Epithelial cell of esophagus (primary cell): ENCODE measurements at places on chromosomes 6 and 20.
A peak's percentile ranks its signal among the peaks of the same experiment; 100 is the strongest.

DNA sequence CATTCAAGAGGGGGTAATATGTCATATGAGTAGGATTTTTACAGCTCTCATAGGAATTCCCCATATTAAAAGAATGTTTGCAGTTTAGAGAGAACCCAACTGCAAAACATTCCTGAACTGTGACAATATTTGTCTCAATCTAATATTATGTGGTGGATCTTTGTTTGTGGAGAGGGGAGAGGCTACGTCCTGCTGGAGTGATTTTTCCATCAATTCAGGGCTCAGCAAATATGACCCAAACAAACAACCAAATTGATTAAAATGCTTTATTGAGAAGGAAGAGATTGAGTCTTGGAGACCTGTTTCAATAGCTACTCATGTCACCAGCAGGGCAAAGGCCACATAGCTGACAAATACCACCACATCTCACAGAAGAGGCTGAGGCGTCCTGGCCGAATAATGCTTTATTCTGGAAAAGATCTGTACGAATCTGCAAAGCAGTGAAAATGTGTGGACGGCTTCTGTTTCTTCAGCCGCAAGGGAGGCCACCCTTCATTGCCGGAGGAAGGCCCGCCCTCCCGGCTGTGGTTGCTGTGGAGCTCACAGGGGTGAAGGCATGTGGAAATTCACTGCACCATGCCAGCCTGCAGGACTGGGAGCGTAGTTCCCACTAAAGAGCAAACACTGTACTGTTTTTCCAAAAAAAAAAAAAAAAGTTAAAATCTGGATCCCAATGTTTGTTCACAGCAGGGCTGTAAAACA is 89.7 kb upstream of the QKI start:
- no peak for DNase-seq

DNA sequence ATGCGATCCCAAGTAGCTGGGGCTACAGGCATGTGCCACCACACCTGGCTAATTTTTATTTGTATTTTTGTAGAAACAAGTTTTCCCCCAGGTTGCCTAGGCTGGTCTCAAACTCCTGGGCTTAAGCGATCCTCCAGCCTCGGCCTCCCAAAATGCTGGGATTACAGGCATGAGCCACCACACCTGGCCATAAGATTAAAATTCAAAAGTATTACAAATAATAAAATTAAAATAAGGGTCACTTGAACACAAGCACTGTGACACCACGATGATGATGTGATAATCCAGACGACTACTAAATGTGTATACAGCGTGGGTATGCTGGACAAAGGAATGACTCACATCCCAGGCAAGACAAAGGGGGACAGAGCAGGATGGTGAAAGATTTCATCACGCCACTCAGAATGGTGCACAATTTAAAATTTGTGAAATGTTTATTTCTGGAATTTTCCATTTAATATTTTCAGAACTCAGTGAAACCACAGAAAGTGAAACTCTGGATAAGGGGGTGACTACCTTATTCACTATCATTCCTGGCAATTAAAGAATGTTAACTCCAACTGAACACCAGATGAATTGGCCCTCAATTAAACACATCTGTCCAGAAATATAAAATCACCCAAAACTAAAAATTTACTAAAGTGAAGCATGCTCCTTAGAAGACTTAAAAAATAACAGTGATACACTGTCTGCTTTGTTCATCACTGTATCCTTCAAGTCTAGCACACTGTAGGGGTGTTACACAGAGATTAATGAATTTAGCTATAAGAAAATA is 13.1 kb downstream of the B4GALT5 start:
- peak; percentile 80 for DNase-seq

- DNase-seq: no peak
These were observed 4.0 kb upstream of the ZNF217 start for GRCh38 chr20:53597521-53598120.

DNA sequence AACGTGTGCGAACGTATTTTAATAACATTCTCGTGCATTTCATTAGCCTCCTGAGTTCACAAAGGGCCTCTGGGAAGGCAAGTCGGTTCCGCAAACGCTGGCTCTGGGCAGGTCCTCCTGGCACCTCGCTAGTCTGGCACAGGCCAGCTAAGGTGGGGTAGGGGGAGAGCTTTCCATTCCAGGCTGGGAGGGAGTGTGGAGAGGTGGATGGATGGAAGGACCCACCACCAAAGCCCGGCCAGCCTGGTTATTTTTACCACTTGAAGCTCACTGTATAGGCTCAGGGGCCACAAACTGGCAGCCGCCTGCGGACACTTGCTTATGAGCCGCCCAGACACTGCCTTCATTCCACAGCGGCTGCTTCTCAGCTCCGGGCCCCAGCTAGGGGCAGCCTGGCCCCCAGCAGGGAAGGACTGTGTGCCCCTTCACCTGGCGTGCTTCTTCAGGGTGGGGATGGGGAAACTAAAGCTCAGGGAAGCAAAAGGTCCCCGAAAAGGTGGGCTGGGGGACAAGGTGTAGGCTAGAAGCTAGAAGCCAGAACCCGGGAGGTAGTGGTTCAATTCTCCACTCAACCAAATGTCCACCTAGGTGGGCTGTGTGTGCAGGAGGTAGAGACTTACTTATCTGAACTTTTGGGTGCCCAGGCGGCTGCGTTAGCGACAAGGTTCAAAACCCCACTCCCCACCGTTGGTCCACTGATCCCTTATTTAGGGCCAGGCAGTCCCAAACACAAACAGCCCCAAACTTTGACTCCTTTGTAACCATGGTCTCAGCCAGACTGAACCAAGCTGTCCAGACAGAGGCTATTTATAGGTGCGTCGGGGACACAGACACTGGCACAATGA is 1.7 kb downstream of the PMEPA1 start:
- DNase-seq: peak; percentile 39

- DNase-seq: no peak
These were observed 60.3 kb upstream of the PTPN1 start for GRCh38 chr20:50449738-50450492.

DNA sequence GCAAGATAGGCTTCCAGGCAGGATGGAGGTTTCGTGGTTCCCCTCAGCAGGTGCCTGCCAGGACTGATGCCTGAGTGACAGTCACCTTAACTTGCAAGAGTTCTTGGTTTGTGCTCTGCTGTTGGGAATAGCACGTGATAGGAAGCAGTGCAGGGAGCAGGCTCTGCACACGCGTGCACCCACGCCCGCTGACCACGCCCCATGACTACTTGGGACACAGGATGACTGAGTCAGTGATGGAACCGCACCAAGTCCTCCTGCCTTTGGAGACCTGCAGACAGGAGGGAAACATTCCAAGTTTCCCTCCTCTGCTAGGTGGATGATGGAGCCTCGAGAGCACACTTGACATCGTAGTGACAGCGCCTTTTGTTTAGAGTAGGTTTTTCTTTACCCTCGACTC is 164.2 kb downstream of the DTNBP1 start:
- DNase-seq: peak; percentile 91

- peak; percentile 62 for DNase-seq
These were observed 521.6 kb downstream of the CD83 start for GRCh38 chr6:14638906-14639761.

DNA sequence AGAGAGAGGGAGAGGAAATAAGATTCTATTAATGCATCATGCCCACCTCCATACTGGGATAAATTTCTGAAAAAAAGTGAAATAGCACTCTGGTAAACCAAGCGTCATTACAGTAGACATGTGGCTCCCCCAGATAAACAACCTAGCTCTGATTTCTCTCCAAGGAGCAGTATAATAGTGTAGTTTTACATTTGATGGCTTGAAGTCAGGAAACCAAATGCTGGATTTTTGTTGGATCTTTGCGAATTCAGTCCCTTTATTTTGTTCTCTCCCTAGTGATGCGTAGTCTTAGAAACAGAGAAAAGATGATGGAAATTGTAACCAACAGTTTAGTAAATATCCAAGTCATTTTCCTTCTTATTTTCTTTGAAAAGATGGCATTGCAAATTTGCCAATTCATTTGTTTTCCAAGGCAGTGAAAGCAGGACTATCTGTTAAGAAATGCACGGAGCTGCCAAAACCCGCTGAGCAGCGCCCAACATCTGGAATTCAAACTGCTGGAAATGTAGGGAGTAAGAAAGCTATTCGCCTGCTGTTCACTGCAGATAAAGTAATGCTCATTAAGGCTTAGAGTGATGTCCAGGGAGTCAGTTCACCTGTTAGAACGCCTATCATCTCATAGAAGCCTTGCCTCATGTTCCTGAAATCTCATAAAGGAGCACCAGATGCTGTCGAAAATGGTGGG is 85.7 kb upstream of the DOK5 start:
- DNase-seq: no peak

DNA sequence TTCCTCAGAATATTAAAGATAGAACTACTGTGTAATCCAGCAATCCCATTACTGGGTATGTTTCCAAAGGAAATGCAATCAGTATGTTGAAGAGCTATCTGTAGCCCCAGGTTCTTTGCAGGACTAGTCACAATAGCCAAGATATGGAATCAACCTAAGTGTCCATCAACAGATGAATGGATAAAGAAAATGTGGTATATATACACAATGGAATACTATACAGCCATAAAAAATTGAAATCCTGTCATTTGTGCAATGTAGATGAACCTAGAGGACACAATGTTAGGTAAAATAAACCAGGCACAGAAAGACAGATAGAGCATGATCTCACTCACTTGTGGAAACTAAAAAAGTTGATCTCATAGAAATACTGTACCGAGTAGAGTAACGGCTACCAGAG is 306.0 kb upstream of the MARCKS start:
- no peak for DNase-seq

DNA sequence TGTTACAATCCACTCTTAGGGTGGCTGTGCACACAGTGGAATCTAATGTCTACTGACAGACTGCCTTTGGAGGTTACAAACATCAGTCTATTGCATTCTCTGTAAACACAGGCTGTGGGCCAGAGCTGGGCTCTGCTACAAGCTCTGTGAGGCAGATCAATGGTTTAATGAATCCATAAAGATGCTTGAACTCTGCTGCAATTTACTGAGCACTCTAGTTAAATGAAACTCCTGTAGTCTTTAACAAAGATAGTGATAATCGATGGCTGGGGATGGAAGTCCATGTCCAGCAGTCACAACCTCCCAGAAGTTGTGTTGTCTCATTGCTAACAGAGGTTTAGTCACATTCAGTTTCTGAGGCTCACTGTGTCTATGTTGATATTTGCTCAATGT is 50.5 kb downstream of the SOBP start:
- no peak for DNase-seq

DNA sequence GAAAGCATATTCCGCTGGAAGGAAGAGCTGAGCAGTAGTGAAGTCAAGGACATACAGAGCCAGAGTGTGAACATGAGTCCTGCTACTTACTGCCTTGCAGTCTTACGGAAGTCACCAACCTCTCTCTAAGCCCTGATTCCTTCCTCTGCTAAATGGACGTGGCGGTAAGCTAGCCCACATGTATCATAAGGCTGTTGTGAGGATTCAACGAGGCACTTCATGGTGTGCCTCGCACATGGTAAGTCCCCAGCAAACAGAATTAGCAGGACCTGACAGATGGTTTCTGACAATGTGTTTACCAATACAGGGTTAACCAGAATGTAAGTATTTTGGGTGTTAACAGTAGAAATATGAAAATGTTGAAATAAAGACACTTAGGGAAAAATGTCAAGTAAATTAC is 93.2 kb downstream of the IRF4 start:
- no peak for DNase-seq

DNA sequence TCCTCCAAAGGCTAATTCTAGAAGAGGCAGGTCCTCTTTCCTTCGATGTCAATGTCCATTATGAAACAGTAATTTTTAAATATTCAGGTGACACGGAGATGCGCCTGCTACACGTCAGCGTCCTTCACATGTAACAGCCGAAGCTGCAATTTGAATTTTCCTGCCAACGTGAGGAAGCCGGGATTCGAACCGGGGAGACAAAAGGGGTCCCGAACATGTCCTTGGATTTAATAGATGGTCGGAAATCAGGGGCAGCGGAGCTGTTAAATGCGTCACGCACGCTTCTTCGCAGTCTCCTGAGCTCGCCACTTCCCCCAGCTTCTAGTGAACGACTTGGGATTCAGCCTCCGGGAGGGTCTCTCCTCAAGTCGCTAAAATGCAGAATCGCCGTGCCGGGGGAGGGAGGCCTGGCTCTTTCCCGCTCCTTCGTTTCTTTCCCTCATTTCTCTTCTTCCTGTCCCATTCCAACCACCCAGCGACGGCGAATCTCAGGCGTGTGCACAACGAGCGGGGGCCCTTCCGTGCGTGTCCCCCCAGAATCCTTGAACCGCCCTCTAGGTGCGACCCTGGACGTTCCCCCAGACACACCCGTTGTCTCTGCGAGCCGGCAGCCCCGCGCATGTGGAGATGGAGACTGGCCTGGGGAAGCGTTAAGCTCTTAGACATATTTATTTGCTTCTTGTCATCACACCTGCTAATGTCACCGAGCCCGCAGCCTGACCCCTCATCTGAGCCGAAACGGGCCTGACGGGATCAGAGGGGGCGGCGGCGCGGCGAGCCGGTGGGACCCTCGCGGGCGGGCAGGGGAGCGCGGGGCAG is 1.3 kb upstream of the FOXC1 start:
- DNase-seq: no peak

GRCh38 chr6:11062715-11063114 is 18.6 kb upstream of the ELOVL2 start:
- DNase-seq: no peak

DNA sequence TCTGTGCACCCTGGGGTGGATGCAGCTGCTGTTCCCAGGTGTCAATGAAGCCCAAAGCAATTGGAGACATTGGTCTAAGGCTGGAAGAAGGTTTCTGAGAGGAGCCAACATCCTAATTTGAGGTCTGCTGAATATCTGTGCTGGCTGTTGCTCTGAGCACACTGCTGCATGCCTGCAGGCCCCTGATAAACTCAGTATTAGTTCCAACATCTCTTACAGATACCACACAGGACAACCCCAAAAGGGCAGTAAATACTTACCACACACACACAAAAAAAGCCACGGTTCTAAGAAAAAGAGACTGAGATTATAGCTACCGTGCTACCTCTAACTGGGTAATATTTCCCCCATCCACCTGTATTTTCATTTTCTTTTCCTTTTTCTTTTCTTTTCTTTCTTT is 164.3 kb upstream of the SOX4 start:
- no peak for DNase-seq

DNA sequence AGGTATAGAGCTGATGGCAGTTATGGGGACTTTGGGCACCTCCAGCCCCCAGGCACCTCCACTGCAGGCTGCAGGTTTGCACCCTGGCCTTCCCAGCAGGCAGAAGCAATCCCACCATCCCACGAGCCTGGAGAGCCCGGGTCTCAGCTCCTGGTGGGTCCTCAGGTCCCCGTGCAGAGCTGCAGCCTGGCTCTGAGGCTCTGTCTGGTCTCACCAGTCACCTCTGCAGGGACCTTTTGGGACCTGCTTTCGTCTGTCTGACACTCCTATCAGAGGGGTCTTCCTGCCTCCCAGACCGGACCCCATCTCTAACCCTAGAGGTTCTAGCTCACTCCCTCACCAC is 41.9 kb downstream of the FGD2 start:
- DNase-seq: no peak

GRCh38 chr6:46453216-46453615 is 38.0 kb downstream of the RCAN2 start:
- DNase-seq: no peak

GRCh38 chr20:39986173-39986904 is 702.7 kb downstream of the MAFB start:
- peak; percentile 63 for DNase-seq

- DNase-seq: peak; percentile 92
These were observed 20.7 kb upstream of the UTRN start for GRCh38 chr6:144264270-144265060.

- DNase-seq: peak; percentile 26
These were observed 13.3 kb downstream of the ELOVL5 start for GRCh38 chr6:53335224-53335994.

GRCh38 chr6:76587271-76587670 is 514.8 kb upstream of the IMPG1 start:
- no peak for DNase-seq
